NCI-H526 treated with DMSO at 0.1 percent for 48 hours (cell line): ENCODE measurements at places on chromosomes 2 and 18.
A peak's percentile ranks its signal among the peaks of the same experiment; 100 is the strongest.

DNA sequence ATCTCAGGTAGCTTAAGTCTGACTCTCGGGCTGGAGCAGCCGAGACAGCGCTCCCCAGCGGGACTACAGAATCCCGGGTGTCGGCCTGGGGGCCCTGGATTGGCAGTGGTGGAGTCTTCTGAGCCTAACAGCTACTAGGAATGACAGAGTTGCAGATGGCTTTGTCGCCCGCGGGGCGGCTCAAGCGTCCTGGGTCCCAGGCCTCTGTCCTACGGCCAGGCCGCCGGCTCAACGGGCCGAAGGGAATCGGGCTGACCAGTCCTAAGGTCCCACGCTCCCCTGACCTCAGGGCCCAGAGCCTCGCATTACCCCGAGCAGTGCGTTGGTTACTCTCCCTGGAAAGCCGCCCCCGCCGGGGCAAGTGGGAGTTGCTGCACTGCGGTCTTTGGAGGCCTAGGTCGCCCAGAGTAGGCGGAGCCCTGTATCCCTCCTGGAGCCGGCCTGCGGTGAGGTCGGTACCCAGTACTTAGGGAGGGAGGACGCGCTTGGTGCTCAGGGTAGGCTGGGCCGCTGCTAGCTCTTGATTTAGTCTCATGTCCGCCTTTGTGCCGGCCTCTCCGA lies 8.8 kb downstream of the SIX2 start:
- DNase-seq, result no peak

- no peak for DNase-seq
Observed at GRCh38 chr2:136966485-136966884, 201.1 kb downstream of the THSD7B start.

DNA sequence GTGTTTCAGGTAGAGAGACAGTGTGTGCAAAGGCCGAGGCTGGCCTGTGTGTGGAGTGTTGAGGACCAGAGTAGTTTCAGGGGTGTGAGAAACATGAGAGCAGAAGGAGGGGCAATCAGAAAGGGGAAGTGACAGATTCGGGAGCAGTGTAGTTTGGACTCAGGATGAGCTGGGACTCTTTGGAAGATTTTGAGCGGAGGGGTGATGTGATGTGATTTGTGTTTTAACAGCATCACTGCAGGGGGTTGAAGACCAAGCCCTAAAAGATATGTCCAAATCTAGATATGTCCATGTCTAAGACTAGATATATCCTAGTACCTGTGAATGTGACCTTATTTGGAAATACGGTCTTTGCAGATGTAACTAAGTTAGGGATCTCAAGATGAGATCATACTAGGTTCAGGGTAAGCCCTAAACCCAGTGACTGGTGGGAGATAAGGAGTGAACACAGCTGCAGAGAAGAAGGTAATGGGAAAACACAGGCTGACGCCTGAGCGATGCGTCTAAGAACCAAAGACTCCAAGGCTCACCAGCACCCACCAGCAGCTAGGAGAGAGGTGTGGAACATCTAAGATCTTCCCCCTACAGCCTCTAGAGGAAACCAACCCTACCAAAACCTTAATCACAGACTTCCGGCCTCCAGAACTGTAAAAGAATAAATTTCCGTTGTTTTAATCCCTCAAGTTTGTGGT lies 38.5 kb upstream of the MYO3B start:
- DNase-seq, result no peak

DNA sequence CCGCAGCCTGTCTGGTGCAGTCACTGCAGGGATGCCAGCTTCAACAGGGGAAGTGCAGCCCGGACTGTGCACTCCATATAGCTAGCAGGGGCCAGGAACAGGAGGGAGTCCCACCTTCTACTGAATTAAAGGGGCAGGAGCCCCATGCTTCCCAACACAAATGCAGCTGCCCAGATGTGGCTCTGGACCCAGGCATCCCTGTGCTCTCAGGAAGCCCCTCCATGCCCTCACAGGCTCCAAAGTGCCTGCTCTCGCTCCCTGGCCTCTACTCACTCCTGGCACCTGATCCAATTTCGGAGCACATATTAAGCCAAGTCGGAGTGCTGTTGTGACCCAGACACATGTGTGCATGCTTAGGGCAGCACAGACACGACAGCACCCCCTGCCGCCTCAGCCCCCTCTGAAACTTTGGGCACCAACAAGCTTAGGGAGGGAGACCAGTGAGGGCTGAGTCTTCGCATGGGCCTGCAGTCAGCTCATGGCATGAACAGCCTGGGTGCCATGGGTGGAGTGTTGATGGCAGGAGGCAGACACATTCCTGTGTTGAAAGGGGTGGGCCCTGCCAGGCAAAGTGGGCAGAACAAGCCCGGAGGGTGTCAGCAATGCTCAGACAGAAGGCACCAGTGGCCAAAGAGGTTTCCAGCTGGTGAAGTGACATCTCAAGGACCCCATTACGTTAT lies 83.5 kb downstream of the ZNF804A start:
- no peak for DNase-seq

GRCh38 chr2:23350041-23350791 lies 34.8 kb upstream of the KLHL29 start:
- no peak for DNase-seq

DNA sequence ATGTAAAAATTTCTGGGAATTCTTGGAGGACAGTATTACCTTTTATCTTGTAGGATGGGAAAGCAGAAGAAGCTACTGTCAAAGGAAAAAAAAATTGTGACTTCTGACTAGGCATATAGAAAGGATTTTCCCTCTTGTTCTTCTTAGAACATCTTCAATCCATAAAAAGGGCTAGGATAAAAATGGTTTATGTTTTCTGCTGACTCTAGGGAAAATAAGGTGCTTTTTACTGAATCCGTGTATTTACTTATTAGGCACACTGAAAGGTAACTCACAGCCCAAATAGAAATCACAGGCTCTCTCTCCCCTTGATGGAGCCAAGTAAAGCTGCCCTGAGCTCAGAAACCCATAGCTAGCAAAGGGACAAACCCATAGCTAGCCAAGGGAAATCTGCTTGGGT lies 74.6 kb downstream of the EPAS1 start:
- DNase-seq, result no peak

DNA sequence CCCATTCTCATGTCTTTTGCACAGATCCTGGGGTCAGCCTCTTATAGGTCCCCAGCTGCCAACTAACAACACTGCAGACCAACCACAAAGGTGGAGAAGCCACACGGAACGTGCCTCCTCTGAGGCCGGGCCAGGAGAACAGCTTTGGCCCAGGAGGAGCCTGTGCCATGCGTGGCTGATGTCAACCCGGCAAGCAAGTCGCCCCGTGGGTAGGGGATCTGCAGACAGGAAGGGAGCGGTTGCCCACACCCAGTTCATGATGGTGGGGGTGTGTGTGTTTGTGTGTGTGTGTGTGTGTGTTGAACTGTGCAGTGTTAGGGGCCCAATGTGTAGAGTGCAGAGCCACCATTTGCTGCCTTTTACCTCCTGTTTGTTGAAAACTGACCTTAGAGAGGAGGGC lies 2.4 kb upstream of the CLEC4F start:
- no peak for DNase-seq

- no peak for DNase-seq
Observed at GRCh38 chr2:149050188-149050587, 11.7 kb downstream of the LYPD6B start.

DNA sequence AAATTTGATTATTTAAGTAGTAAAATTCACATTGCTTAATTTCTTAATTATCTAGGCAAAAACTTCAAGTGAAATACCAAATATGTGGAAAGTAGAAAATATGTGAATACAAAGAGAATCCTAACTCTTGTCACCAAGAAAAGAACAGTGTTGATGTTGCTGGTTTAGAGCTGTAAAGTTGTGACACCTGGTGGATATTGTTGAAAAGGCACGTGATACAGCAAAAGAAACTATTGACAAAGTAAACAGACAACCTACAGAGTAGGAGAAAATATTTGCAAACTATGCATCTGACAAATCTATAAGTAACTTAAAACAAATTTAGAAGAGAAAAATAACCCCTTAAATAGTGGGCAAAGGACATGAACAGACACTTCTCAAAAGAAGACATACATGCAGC lies 25.6 kb upstream of the ZC3H15 start:
- DNase-seq, result no peak

DNA sequence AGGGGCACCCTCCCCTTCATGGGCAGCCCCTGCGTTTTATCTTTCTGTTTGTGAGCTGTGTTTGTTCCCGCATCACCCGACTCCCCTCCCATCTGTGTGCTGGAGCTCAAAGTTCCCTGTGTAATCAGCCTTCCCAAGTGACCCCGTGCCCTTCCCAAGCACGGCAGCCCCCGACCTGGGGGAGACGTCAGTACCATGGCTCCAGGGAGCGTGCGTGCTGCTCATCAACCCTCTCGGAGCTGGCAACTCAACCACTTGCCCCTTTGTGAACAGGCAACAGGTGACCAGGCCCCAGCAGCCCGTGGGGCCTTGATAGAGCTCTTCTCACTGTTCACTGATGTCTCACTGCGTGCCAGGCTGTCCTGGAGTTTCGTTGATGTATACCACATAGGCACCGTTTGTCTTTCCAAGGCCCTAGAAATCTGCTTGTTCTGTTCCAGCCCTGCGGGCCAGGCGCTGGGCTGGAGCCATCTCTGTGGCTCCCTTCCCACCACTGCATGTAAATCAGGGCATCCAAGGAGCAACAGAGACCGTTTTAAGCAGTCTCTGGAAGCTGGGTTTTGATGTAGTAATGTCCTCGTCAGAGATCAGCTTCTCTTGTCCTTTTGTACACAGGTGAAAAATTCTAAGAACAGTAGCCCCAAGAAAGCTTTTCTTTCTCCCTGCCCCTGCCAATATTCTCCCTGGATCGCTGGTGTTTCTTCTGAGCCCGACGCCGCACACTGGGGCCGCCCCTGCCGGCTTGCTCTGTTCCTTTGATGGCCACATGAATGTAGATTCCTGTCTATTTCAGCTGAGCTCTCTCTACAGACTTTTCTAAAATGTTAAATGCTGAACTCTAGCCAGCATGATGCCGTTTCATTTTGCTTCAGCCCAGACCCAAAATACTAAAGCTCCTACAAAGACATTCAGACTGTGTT lies 107.0 kb upstream of the PTPRM start:
- no peak for DNase-seq

GRCh38 chr18:3246635-3247239 lies 864 bp upstream of the MYL12A start:
- no peak for DNase-seq

- DNase-seq, result no peak
Observed at GRCh38 chr2:54438271-54438670, 17.9 kb upstream of the SPTBN1 start.

GRCh38 chr2:218317303-218317630 lies 25.0 kb upstream of the TMBIM1 start:
- no peak for DNase-seq

GRCh38 chr2:165558832-165559231 lies 89.3 kb downstream of the CSRNP3 start:
- DNase-seq, result no peak

DNA sequence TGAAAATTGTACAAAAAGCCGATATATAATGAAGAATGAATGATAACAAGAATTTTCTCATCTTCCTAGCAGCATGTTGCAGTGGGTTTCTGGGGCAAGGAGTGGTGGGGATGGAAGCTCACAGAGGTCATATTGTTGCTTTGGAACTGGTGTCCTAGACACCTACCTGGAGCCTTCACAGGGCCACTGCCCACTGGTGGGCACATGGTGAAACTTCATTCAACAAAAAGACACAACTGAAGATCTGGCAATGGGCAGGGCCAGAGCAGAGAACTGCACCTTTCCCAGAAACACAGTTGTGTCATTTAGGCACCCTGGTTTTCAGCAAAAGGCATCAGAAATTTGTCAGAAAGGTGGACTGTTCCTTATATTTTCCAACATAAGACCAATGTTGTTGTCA lies 115.3 kb downstream of the FHOD3 start:
- DNase-seq, result no peak

DNA sequence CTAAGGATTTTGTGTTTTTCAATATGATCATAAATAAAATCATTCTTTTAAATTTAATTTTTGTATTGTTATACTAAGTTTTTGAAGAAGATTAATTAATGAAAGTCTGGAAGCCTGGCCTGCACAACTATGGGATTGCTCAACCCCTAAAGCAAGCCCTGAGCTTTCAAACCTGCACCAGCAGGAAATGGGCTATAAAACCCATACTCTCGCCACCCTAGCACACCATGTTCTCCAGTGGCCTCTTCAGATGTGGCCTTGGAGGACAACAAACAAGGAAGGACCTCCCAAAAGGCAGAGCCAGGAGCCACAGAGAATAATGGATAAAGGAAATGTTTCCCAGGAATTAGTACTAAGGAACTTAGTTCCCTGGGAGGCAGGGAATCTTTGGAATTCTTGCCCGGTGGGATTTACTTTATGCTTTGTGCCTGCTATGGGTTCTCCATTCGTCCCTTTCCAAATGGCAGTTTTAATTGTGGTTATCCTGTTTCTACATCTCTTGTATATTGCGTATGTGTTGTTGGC lies 212.5 kb downstream of the ZFP36L2 start:
- DNase-seq, result no peak

DNA sequence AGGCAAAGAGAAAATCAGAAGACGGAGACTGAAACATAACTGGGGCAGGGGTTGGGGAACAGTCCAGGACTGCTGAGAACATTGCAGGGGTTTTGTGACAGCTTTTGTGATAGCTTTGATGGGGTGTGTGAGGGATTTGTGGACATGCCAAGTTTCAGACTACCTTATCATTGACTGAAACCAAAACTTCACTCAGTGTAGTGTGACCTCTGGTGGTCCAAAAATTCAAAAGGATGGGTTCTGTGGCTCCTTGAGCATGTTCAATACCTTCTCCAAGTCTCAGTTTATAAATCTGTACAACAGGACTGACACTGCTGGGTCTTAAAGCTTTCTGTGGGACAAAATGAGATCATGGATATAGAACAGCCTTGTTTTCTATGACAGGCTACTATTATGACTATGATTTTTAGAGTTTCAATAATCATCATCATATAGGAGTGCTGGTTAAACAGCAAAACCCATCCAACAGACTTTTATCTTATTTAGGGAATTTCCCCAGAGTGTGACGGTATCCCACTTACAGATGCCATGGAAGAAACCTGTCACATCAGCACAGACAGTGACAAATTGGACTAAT lies 259.2 kb upstream of the SLC14A2 start:
- no peak for DNase-seq

- no peak for DNase-seq
Observed at GRCh38 chr2:148603562-148603920, 41.0 kb upstream of the EPC2 start.

GRCh38 chr2:1738646-1739302 lies 5.5 kb downstream of the PXDN start:
- DNase-seq, result no peak

DNA sequence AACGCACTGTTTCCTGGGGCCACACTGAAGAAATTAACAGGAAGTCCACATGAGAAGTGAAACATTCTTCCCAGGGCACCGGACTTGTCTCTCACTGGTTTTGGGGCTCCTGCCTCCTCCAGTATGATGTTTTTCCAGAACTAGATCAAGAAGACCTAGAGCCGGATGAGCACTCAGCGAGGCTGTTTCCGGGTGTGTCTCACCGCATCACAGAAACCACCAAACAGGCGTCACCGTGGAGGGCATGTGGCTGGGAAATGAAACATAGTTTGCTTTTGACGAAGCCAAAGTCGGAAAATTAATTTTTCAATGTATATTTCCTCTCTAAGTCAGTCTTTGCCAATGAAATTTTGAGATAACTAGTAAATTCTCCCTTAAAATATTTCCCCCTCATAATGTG lies 314.0 kb upstream of the SALL3 start:
- no peak for DNase-seq

GRCh38 chr2:142165790-142166189 lies 35.0 kb upstream of the LRP1B start:
- peak; percentile 14 for DNase-seq

- no peak for DNase-seq
Observed at GRCh38 chr2:197847651-197848401, 43.4 kb downstream of the PLCL1 start.

GRCh38 chr2:135140606-135141005 lies 88.5 kb downstream of the RAB3GAP1 start:
- DNase-seq, result no peak

- DNase-seq, result no peak
Observed at GRCh38 chr2:161426455-161426921, 10.4 kb downstream of the TBR1 start.
